ENCODE measurements at places on chromosomes 6 and 20.

DNA sequence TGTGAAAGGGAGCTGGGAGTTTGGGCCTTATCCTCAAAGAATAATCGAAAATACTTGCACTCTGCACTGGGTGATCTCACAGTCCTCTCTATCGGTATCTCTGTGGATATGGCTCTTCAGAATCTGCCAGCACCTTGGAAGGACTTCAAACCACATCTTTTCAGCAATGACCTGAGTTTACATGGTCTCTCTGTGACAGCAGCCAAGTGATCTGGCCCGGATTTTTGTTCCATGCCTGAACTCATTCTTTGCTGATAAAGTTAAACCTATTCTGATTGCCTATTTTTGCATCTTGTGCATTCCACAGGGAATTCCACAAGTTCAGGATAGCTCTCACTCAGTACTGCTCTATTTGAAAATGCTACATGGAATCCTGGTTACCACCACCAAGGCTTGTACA, 98.9 kb downstream of the HDGFL1 start:
- no peak for DNase-seq
- H3K4me1 ChIP-seq = no peaks in the 10 kb centered on the region
- H3K27me3 ChIP-seq = no peaks in the 10 kb centered on the region
- no peaks in the 10 kb centered on the region for H3K36me3 ChIP-seq

DNA sequence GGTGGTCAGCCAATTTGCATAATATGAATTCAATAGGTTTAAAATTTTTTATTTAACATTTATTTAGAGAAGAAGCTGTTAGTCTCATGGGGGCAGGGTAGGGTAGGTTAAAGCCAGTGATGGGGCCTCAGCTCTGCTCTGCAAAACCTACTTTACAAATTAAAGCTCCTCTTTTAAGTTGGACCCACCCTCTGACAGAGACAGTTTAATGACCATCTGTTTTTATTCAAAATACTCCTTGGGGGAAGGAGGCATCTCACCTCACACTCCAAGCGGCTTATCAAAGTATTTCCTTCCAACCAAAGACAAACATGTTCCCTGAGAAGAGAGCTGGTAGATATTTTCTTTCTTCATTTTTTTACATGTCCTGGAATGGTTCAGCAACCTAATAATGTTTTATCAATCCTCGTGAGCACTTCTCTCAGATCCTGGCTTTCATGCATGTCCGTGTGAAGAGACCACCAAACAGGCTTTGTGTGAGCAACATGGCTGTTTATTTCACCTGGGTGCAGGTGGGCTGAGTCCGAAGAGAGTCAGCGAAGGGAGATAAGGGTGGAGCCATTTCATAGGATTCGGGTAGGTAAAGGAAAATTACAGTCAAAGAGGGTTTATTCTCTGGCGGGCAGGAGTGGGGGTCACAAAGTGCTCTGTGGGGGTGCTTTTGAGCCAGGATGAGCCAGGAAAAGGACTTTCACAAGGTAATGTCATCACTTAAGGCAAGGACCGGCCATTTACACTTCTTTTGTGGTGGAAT, 184.7 kb downstream of the GJA1 start:
- H3K27ac ChIP-seq = no peak overlapping the region
- H3K4me1 ChIP-seq = no peaks in the 10 kb centered on the region
- no peaks in the 10 kb centered on the region for H3K27me3 ChIP-seq
- no peak for DNase-seq
- H3K36me3 ChIP-seq = no peaks in the 10 kb centered on the region

GRCh38 chr6:17886891-17887290, 100.5 kb downstream of the KIF13A start:
- DNase-seq = no peak
- no peak overlapping the region for H3K27ac ChIP-seq
- H3K4me3 ChIP-seq = no peak overlapping the region
- no peaks in the 10 kb centered on the region for H3K4me1 ChIP-seq
- H3K27me3 ChIP-seq = peaks cover 3% of the 10 kb centered on the region

DNA sequence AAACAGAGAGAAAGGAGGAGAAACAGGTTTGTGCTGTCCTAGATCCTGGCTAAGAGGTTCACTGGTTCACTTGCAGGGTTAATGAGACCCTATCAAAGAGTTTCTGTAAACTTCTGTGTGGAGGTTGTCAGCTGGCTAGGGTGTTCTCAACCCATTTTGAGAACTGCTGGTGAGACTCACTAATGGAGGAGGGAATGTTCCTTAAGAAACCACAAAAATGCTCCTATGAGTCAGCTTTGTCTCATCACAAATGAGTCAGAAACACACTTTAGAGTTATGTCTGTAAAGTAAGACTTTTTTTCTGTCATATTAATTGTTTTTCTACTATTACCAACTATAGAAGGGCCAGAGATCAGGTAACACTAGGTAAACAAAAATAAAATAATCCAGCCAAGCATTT, 884.4 kb downstream of the PHF3 start:
- DNase-seq = no peak
- H3K4me1 ChIP-seq = no peaks in the 10 kb centered on the region
- no peaks in the 10 kb centered on the region for H3K36me3 ChIP-seq
- H3K27me3 ChIP-seq = no peaks in the 10 kb centered on the region
- H3K4me3 ChIP-seq = no peak overlapping the region
- H3K27ac ChIP-seq = no peak overlapping the region

GRCh38 chr20:25454153-25454900, 46.9 kb downstream of the GINS1 start:
- no peaks in the 10 kb centered on the region for H3K4me1 ChIP-seq
- no peaks in the 10 kb centered on the region for H3K27me3 ChIP-seq
- H3K4me3 ChIP-seq = no peak overlapping the region

- H3K4me3 ChIP-seq = no peak overlapping the region
- no peak overlapping the region for H3K27ac ChIP-seq
- no peak for DNase-seq
- no peaks in the 10 kb centered on the region for H3K4me1 ChIP-seq
- H3K36me3 ChIP-seq = no peaks in the 10 kb centered on the region
These were observed 79.2 kb upstream of the IYD start for GRCh38 chr6:150289454-150290071.

DNA sequence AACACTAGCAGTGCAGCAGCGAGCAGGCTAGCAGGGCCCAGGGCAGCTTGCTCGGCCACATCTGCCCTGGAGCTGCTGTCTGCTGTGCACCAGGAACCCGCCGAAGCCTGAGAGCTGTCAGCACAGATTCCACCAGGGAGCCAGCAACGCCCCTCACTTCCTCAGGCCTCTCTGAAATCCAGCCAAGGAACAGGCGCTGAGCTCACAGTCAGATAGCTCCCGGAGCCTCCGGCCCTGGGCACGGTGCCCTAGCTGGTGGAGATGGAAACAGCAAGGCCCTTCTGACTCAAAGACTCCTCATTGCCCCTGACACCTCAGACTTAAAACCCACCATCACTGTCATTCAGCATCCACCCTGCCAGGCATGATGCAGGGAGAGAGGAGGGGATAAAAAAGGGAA, 839.4 kb downstream of the MAFB start:
- H3K36me3 ChIP-seq = no peaks in the 10 kb centered on the region
- no peak for DNase-seq
- no peaks in the 10 kb centered on the region for H3K4me1 ChIP-seq
- no peak overlapping the region for H3K27ac ChIP-seq

DNA sequence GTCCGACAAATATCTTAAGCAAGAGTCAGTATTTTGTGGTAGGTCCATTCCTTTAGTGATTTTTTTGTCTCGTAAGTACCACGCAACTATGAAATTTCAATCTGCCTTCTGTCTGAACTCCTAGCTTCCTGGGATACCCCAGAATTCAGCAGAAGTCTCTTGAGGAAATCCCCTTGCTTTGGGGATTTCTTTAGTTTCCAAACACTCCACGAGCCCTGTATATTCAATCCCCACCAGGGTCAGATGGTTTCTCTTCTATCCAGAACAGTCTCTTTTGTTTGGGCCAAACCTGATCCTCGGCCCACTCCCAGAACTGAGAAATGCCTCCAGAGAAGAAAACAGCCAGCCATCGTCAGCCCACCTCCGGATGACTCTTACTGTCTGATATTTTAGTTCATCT, 113.0 kb downstream of the CHD6 start:
- no peak overlapping the region for H3K27ac ChIP-seq
- no peaks in the 10 kb centered on the region for H3K27me3 ChIP-seq
- H3K4me1 ChIP-seq = no peaks in the 10 kb centered on the region
- H3K36me3 ChIP-seq = peaks cover 27% of the 10 kb centered on the region
- no peak for DNase-seq
- H3K4me3 ChIP-seq = no peak overlapping the region

GRCh38 chr6:48664826-48665225, 553.8 kb upstream of the PTCHD4 start:
- no peak overlapping the region for H3K27ac ChIP-seq
- no peak overlapping the region for H3K4me3 ChIP-seq
- no peaks in the 10 kb centered on the region for H3K36me3 ChIP-seq
- H3K4me1 ChIP-seq = no peaks in the 10 kb centered on the region

DNA sequence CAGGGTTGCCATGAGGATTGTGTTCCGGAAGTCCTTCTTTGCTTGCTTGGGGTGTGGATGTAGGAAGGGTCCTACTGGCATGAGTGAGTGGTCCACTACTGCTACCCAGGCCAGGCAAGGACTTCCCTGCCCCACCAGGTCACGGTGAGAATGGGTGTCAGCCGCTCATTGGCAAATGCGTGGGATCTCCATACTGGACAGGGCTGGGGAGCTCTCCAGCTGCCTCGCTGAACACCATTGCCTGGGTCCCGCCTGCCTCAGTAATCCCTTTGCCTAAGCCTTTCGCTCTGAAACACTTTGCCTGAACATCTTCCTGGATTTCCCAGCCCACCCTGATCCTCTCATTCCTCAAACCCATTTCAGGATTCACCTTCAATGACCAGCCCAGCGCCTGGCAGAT, 59.5 kb downstream of the CTCFL start:
- no peak for DNase-seq
- H3K4me1 ChIP-seq = no peaks in the 10 kb centered on the region
- no peaks in the 10 kb centered on the region for H3K36me3 ChIP-seq
- no peaks in the 10 kb centered on the region for H3K27me3 ChIP-seq
- H3K4me3 ChIP-seq = no peak overlapping the region

DNA sequence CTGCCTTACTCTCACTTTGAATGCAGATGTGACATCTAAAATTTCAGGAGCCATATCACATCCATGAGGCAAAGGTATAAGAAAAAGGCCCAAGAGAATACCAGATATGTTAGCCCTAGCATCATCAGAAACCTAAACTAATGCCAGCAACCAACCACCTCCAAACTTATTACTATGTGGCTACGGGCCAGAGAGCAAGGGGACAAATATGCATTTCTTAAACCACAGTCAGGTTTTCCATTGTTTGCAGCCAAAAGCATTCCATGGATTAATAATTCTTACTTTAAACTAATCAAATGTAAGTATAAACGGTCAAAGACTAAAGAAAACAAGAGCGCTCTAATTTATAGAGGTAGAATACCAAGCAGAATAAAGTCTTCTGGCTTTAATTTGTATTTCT, 84.7 kb downstream of the TASP1 start:
- no peaks in the 10 kb centered on the region for H3K36me3 ChIP-seq
- H3K27me3 ChIP-seq = no peaks in the 10 kb centered on the region
- no peak for DNase-seq
- H3K4me3 ChIP-seq = no peak overlapping the region
- H3K4me1 ChIP-seq = no peaks in the 10 kb centered on the region

DNA sequence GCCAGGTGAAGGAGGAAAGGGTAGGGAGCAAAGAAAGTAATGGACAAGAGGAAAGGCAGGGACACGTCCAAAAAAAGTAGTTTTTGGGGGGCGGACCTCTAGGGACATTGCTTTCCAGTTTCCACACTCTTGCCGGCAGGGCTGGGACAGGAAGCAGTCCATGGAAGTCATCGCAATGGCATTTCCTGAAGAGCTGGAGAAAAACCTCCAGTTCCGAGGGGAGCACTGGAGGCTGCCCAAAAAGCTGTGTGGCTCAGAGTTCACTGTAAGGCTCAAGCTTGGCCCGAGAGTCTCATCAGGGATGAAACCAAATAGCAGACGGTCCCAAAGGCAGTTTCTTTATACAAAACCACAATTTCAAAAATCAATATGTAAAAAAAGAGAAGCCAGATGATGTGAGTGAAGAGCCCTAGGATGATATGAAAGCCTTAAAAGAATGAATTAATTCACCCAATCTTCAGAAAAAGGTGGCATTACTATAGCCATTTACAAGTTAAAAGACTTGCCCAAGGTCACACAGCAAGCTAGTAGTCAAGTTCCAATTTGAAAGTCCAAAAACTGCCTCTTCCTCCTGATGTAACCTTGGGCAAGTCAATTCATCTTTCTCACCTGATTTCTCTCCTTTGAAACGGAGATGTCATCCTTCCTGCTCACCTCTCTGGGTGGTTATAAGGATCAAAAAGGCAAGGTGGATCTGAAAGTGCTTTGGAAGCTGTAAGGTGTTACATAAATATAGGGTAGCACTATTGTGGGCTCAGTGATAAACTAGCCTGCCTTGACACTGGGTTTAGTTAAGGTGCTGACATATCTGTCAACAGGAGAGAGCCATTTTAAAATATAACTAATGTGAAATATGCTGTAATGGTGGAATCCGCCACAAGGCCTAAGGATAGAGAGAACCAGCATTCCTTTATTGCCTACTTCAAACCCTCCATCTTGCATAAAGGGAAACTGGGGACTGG, 9.1 kb downstream of the BCL2L1 start:
- H3K4me3 ChIP-seq = no peak overlapping the region
- H3K27me3 ChIP-seq = no peaks in the 10 kb centered on the region
- peaks cover 46% of the 10 kb centered on the region for H3K36me3 ChIP-seq
- H3K4me1 ChIP-seq = peaks cover 63% of the 10 kb centered on the region
- H3K27ac ChIP-seq = no peak overlapping the region

- H3K4me3 ChIP-seq = no peak overlapping the region
- H3K36me3 ChIP-seq = no peaks in the 10 kb centered on the region
- H3K27me3 ChIP-seq = no peaks in the 10 kb centered on the region
- H3K4me1 ChIP-seq = no peaks in the 10 kb centered on the region
These were observed 124.1 kb downstream of the HS3ST5 start for GRCh38 chr6:114218437-114219340.

GRCh38 chr20:42082611-42083010, 464.4 kb upstream of the CHD6 start:
- H3K27ac ChIP-seq = no peak overlapping the region
- H3K4me3 ChIP-seq = no peak overlapping the region
- H3K36me3 ChIP-seq = no peaks in the 10 kb centered on the region
- no peak for DNase-seq
- H3K4me1 ChIP-seq = no peaks in the 10 kb centered on the region

DNA sequence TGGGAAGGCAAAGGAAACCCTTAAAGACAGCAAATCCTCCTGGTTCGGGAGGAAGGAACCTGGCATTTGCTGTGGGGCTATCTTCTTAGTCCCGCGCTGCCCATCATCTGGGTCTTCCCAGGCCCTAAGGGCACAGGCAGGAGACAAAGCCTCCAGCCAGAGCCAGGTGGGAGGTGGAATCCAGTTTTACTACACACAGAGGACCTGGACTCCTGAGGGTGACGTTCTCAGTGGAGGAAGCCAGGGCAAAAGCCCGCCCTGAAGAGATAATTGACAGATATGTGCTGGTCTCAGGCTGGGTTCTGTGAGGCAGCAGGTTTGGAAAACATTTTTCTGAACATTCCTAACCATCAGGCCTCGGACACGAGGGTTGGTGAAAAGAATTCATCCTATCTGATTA, 88.4 kb upstream of the AGPAT4 start:
- H3K4me1 ChIP-seq = no peaks in the 10 kb centered on the region
- H3K36me3 ChIP-seq = no peaks in the 10 kb centered on the region
- no peaks in the 10 kb centered on the region for H3K27me3 ChIP-seq
- DNase-seq = no peak
- no peak overlapping the region for H3K27ac ChIP-seq

- H3K4me3 ChIP-seq = no peak overlapping the region
- DNase-seq = no peak
- peaks cover 48% of the 10 kb centered on the region for H3K36me3 ChIP-seq
- H3K27ac ChIP-seq = no peak overlapping the region
These were observed 22.4 kb downstream of the ZMYND8 start for GRCh38 chr20:47334022-47334551.
